Cerebellar cortex (tissue), 1 donor: ENCODE measurements at places on chromosomes 5 and 9.

- DNase-seq: no peak
These were observed 104.6 kb upstream of the BOD1 start for GRCh38 chr5:173720953-173721600.

GRCh38 chr5:123452401-123452800 lies 29.2 kb upstream of the CEP120 start:
- DNase-seq: no peak

- DNase-seq: no peak
These were observed 1381.5 kb upstream of the WWC1 start for GRCh38 chr5:166909926-166910325.

GRCh38 chr5:165272436-165272835 lies 1767.0 kb downstream of the MAT2B start:
- no peak for DNase-seq

DNA sequence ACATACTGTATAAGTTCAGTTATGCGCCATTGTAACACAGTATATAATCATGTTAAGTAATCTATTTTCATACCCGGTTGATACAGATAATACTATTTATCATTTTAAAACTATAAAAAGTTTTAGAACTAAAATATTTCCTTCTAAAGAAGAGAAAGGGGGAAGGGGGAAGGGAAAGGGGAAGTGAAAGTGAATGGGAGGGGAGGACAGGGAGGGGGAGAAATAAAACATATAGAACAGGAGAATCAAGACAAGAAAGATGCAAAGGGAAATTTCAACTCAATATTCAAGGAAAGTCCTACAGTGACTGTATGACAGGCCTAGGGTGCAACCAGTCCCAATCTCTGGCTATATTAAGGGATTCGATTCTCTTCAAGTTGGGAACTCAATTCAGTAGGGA lies 1278.8 kb downstream of the MAT2B start:
- DNase-seq: no peak

DNA sequence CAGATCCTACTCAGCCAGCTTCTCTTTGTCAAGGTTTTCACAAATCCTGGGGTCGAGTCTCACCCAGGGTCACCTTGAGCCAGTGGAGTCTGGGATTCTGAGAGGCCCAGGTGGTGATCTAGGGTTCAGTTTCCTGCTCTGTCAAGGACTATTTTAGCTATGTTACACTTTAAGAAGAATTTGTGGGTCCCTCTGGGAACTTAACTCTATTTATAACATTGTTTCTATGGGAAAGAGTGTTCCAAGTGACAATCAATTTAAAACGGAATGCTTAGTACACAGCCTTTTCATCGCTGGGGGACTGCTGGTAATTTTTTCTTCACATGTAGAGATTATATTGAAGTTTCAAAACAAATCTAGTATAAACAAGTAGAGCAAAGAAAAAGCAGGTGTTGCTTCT lies 26.9 kb upstream of the TMEM252 start:
- no peak for DNase-seq

DNA sequence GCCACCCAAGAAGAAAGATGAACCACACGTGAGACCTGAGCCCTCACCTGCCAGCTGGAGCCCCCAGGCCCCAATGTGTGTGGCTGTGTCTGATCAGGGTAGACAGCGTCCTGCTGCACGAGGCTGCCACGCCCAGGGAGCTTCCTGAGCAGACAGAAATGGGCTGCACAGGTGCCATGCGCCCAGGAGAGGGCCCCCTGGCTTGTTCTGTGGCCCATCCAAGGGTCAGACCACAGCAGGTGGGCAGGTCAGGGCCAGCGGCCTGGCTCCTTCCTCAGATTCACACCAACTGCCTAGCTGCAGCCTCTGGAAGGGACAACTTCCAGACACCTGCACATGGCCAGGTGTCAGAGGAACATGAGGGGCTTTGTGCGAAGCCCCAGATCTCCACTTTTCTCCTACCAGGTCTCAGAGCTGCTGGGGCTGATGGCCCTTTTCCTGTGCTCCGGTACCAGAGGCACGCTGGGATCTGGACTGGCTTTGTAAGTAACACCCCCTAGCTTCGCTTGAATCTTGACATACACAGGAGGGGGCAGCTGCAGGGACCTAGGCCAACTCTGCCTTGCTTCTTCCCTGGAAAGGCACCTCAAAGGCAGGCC lies 10.8 kb downstream of the SARDH start:
- no peak for DNase-seq

DNA sequence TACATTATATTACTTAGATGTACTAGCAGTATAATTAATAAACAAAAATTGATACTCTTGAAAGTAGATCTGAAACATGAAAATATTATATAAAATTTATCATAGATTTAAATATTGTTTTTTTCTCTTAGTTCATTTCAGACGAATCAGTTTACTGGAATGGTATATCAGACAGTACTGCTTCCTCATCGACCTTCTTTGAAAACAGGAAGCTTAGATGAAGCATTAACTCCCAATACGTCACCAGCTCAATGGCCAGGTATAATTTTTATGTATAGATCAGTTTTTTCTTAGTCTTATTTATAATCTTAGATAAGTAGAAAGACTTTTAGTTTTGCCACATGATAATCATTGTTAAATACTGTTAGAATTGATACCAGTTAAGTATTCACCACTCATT lies 106.3 kb downstream of the DMXL1 start:
- DNase-seq: no peak

DNA sequence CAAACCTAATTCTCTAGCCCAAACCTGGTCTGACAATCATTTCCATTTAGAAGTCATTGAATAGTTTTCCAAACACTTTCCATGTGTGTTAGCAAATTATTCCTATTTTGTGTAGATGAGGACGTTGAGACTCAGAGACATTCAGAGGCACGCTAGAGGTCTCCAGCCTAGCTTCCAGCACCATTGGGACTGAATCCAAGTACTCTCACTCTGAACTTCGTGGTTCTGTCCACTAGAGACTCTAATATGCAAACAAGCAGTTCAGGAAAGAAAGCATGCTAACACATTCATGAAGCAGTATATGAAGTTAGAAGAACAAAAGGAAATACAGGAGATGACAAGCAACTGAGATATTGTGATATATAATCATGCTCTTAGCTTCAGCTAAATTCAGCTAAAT lies 354.8 kb downstream of the NTRK2 start:
- DNase-seq: peak; percentile 57

GRCh38 chr9:136312436-136312835 lies 8.5 kb upstream of the CCDC187 start:
- DNase-seq: peak; percentile 29

DNA sequence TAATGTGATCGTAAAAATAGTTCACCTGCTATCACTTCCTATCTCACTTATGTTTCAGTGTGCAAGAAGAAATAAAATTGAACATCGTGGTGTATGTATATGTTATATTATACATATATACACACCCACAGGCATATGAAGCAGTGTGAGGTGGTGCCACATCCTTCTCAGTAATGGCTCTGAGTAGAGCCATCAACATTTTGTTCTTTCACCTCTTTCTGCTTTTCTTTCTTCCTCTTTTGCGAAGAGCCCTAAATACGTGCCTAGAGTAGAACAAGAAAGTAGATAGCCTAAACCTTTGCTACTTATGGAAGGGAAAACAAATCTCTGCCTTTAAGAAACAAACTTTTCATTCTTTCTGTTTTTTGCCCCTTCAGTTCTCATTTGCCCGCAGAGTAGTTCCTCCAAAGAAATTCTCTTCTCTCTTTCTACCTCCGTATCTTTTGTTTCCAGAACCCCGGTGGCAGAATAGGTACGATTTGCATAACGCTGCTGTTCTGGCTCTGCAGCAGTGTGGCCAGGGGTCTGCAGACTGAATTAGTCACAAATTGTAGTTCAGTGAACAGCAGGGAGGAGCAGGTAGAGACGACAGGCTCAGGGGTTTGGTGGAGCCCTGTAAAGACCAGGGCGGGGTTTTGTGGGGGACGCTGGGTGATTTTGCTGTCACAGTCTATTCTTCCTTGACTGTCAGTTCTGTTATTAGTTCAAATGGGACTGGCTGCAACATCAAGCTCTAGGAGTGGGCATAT lies 40.5 kb upstream of the PJA2 start:
- no peak for DNase-seq

DNA sequence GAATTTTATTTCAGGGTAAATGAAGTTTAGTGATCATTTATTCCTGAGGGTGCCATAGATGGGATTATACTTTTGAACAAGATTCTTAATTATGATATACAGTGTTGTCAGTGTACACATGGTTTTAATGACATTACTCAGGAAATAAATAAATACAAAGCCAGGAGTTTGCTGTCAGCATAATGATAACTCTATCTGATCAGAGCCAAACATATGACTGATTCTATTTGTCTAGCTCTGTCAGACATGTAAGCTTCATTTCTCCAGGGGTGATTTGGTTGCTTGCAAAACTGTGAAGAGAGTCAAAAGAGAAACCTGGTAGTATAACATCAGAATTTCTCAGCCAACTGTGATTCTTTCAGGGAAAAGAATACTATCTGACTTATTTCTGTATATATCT lies 1425.8 kb upstream of the C9orf72 start:
- DNase-seq: no peak

DNA sequence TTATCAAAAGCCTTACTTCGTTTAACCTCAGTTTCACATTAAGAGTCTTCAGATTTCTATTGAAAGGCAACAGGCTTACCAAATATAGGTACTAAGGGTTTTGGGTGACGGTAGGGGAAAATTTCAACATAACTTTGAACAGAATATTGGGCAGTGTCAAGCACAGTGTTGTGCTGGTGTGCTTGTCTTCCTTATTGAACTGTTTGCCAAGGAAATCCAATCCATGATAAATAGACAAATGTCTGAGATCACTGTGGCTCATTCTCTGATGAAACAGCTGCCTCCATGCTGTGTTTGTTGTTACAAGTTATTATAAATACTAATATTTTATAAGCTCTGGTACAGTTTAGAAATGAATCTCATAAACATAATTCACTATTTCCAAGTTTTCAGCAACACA lies 730.1 kb downstream of the NR2F1-AS1 start:
- DNase-seq: no peak

DNA sequence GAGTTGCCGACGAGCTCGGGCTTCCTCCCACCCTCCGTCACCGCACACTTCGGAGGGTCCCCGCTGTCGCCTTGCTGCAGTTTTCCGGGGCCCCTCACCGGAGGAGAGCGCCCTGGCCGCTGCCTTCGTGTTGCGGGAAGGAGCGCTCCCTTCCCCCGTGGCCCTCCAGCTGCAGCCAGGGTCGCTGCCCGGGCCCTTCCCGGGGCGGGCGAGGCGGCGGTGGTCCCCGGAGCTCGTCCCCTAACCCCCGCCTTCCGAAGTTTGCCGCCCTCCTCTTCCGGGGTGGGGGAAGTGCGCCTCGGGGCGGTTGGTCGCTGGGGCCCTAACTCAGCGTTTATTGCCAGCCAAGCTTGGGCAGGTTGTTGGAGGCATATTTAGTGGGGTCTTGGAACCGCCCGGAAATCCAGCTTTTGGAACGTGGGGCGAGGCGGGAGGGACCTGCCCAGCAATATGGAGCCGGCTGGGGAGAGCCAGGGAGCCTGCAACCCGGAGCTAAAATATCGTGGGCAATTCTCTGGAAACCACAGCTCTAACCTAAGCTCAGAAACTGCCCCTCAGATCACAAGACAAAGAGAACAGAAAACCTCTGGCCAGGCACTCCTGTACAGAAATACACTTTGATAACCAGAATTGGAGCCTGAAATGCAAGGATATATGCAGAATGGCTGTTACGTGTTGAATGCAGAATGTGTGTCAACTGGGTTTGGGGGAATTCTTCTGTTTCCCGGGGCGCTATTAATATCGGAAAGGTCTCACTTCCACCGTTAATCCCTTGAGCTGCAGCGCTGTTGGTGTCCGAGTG lies 890 bp downstream of the PIK3R1 start:
- peak; percentile 51 for DNase-seq

- no peak for DNase-seq
These were observed 20.6 kb upstream of the LARP1 start for GRCh38 chr5:154734370-154735248.

- DNase-seq: no peak
These were observed 59.3 kb downstream of the OSTF1 start for GRCh38 chr9:75147638-75148037.

- no peak for DNase-seq
These were observed 1772.4 kb upstream of the CDH9 start for GRCh38 chr5:28810751-28811136.

GRCh38 chr5:137563646-137564397 lies 64.7 kb upstream of the SPOCK1 start:
- DNase-seq: peak; percentile 83

DNA sequence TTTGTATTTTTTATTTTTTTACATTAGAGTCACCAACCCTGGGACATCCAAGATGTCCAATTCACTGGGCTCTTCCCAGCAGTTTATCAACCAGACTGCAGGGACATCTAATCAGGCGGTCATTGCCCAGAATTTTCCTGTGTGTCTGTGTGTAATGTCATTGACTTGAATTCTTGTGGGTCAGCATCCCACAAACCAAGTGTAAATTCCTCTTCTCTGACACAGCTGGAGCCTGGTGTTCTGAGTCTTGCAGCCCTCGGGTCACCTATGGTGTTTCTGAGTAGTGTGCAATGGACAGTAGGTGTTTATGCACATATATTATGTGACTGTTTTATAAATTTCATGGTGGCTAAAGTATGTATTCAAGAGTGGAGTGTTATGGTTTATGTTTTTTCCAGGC lies 815.7 kb downstream of the SEMA5A start:
- DNase-seq: no peak

- no peak for DNase-seq
These were observed 593.4 kb upstream of the TUSC1 start for GRCh38 chr9:26271495-26272122.

DNA sequence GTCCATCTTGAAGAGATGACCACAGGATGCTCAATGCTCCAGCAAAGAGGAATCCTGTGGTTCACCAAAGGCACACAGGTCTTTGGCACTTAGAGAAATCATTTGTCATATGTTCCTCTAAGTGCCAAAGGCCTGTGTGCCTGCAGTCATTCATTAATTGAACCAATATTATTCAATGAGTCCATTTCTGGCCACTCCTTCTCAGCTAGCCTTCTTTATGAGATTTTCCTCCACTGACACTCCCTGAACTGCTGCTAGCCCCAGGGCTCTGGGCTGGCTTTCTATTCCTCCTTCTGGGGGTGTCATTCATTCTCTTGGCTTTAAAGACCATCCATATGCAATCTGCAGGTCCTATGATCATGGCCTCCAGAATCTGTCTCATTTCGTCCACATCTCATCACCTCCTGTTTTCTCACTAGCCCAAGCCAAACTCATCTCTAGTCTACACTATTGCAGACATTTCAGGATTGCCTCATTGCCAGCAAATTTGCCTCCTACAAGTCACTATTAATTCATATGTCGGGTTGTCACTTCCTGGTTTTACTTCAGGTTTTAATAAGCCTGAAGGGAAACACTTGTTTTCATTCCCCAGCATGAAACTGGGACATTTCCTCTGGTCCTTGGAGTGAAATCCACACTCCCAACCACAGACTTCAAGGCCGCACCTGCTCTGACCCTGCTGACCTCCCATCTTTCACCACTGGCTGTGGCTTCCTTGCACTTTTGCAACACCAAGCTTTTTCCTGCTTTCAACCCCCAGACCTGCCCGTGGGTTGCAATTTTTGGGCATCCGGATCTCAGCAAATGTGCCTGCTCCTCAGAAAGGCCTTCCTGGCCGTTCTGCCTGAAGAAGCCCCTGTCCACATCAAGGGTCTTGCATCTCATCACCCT lies 35.1 kb downstream of the KCNIP1 start:
- DNase-seq: no peak

GRCh38 chr9:130689937-130690700 lies 3.5 kb upstream of the EXOSC2 start:
- DNase-seq: peak; percentile 93

GRCh38 chr9:102506406-102506805 lies 488.7 kb upstream of the CYLC2 start:
- no peak for DNase-seq
